ENCODE measurements at places on chromosomes 2 and 18.

DNA sequence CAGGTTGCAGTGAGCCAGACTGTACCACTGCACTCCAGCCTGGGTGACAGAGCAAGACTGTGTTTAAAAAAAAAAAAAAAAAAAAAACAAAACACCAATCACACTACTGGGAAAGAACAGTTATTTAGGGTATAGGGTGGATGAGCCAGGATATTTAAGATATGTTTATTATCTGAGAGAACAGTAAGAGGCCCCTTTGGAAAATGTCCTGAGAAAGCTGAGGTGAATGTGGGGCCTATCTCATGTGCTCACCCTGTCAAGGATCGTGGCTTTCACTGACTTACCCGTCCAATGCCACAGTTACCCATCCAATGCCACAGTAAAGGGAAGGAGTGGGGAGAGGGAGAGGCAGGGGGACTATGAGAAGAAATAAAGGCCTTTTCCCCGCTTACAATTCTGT, 19.9 kb upstream of the ENOSF1 start:
- ATAC-seq, result no peak

DNA sequence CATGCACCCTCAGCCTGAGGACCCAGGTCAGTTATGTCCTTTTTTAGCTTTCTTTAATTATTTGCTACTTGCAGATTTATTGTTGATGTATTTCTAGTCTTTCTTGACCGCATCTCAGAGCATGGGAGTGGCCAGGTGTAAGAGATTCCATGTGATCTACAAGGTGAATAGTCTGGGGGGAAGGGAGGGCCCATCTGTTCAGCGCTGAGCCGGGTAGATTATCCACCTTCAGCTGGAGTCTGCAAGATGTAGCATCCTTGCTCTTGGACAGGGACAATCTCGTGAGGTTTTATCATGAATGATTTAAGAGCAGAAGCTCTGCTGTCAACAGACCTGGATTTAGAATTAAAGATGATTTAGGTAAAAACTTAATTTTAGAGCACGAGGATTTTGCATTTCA, 12.0 kb upstream of the DGKD start:
- no peak for ATAC-seq

GRCh38 chr2:148926291-148926961, 51.4 kb downstream of the KIF5C start:
- peak; percentile 81 for ATAC-seq

DNA sequence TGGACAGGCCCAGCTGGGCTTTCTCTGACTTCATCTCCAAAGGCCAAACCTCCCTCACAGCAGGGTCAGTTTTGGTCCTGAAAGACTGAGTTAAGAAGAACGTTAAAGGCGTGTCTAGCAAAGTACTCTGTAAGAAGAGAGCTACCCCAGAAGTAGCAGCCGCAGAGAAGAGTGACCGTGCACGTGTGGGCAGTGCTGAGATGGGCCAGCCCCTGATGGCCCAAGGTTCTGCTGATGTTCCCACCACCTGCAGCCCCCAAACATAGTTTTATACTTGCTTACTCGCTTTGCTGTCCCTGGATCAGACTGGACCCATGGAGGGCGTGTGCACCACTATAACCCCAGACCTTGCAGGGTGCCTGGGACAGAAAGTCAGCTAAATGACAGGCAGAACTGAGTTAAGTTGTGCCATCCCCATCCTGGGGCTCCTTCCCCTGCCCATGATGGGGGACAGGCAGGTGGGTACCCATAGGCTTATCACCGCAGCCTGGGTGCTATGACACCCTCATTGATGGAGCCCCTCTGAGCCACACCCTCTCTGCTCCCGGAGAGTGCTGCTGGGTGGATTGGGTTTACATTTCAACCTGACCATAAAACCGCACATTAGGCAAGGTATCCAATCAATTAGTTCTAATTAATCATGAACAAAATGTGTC, 367.3 kb upstream of the HS6ST1 start:
- no peak for ATAC-seq

DNA sequence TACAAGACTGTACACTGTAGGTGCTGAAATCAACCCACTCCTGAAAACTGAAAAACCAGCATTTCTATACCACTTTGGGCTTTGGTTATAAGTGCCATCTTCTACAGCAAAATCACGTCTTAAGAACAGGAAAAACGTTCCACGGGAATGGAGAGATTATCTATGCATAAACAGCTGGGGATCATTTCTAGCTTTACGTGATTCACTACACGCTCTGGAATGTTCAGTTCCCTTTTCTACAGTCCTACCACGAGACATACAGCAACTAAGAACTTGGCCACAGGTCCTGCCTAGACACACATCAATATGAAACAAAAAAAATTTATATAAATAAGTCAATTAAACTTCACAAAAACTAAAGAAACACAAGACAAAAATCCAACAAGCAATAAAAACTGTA, 3.6 kb downstream of the CXCR4 start:
- no peak for ATAC-seq

- no peak for ATAC-seq
These were observed 36.1 kb downstream of the TRAK2 start for GRCh38 chr2:201415149-201415548.

DNA sequence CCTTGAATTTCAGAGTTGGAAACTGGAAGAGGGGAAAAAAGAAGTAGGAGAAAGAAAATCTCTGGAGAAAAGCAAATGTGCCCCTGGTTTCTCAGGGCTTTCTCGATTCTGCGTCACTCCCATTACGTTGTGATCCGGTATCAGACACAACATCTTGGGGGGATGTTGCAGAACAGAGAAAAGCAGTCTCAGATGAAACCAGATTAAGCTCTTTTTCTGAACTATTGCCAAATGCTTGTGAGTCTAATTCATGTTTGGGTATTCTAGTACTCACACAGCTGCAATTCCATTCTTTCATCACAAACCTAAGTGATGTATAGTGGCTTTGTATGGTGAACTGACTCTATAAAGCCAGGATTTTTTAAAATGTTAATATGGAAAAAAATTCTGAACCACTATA, 233.2 kb downstream of the TCF4 start:
- ATAC-seq, result no peak

- ATAC-seq, result no peak
These were observed 547.0 kb downstream of the NUP35 start for GRCh38 chr2:183671233-183671632.

- ATAC-seq, result no peak
These were observed 186.5 kb downstream of the LPIN1 start for GRCh38 chr2:11932962-11933361.

DNA sequence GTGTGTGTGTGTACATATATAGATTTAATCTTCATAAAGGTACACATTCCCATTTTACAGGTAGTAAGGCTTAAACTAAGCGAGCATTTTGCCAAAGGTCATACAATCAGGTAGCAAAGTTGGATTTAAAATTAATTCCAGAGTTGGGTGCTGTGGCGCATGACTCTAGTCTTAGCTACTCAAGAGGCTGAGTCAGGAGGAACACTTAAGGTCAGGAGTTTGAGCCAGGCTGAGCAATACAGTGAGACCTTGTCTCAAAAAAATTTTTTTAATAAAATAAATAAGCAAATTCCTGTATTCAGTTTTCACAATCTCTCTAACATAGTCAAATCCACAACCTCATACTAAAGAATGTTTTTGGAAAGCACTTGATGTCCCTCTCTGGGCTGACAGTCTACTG, 111.5 kb upstream of the LDLRAD4 start:
- no peak for ATAC-seq

DNA sequence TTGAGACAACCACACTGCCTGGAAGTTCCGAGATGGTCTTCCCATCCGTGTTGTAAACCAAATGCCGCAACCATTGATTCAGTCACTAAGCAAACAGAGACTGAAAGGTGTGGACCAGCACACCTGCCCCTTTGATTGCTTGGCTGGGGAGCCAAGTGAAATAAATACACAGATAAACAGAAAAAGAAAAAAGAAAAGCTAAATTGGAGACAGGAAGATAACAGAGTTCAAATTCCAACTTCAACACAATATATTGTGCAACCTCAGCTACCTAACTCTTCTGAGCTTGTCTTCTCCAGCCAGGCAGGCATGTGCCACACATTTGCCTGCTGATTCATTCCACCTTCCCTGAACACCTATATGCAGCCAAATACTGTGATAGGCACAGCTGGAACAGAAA, 110.9 kb downstream of the PID1 start:
- ATAC-seq, result no peak

DNA sequence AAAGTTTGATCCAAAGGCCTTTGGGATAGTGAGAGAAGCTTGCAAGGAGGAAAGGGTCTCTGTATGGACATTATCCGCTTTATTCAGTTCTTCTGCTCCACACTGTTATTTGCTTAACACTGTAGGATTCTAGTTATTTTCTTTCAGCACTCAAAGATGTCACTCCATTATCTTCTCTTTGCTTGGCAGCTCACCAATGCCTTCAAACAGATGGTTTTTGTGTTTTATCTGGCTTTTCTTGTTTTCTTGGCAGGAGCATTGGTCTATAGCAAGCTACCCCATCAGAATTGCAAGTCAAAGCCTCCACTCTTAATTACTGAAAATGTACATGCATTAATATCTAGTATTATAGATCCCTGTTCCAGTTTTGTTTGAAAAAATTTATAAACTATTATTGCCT, 138.8 kb downstream of the EVA1A start:
- no peak for ATAC-seq

- ATAC-seq, result no peak
These were observed 62.4 kb downstream of the L3MBTL4 start for GRCh38 chr18:6352275-6352674.

DNA sequence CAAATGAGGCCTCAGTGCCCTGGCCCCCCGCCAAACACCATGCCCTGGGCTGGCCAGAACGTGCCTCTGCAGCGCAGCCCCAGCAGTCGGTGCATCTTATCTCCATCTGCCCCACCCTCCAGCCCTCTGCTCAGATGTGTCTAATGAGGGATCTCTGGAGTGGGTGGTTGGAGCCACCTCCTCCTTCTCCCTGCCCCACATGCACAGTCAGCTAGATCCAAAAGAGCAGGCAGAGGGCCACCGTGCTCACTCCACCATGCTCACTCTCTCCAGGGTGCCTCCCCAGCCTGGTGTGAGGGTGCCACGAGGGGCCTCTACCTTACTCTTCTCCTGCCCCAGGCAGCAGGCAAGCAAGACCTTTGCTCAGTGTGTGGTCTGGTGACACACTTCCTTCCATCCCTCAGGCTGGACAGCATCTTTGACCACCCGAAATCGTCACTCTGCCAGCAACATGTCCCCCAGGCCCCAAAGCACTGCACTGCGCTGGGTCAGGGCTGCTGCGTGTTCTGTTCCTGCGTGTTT, 266.1 kb upstream of the HDAC4 start:
- no peak for ATAC-seq

DNA sequence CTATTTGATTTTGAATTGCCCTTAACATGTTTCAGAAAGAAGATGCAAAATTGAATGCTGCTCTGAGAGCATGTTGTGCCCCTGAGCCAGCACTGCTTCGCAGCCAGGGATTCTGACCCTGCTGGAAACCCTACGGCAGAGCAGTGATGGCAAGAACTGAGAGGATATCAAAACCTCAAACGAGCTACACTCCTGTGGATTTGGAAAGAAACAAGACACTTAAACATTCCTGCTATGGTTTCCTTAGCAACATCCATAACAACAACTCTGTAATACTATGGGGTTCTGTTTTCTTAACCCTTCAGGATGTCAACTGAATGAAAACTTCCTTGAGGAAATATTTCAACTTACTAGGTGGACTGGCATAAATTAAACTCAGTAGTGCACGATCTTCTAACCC, 649.1 kb downstream of the NYAP2 start:
- no peak for ATAC-seq

DNA sequence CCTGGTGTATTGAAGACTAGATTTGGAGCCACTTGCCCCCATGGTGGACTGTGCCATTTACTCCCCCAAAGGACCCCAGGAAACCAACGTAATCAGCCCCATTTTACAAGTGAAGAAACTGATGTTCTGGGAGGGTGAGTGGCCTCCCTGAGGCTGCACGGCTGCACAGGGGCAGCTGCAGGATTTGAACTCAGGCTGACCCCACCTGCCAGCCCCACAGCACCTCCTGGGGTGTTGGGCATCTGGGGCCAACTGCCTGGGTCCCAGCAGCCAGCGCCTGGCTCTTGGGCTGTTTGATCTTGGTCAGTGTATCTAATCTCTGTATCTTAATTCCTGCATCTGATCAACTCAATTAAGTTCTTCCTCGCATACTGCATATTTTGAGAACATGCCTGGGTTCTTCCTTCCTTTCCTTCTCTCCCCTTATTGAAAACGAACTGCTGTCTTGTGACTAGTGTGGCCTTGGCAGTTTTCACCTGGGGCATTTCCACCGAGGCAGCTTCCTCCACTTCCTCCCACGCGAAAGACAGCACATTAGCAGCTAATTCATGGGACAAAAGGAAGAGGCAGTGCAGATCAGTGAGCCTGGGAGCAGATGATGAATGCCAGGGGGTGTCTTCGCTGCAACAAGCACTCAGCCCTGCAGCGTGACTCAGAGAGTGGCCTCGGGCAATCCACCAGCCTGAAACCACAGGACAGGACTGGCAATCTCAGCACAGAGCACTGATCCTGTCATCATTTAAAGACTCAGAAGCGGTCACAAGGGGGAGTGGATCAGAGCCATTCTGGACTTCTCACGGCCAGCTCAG, 184.1 kb upstream of the RAB12 start:
- no peak for ATAC-seq

DNA sequence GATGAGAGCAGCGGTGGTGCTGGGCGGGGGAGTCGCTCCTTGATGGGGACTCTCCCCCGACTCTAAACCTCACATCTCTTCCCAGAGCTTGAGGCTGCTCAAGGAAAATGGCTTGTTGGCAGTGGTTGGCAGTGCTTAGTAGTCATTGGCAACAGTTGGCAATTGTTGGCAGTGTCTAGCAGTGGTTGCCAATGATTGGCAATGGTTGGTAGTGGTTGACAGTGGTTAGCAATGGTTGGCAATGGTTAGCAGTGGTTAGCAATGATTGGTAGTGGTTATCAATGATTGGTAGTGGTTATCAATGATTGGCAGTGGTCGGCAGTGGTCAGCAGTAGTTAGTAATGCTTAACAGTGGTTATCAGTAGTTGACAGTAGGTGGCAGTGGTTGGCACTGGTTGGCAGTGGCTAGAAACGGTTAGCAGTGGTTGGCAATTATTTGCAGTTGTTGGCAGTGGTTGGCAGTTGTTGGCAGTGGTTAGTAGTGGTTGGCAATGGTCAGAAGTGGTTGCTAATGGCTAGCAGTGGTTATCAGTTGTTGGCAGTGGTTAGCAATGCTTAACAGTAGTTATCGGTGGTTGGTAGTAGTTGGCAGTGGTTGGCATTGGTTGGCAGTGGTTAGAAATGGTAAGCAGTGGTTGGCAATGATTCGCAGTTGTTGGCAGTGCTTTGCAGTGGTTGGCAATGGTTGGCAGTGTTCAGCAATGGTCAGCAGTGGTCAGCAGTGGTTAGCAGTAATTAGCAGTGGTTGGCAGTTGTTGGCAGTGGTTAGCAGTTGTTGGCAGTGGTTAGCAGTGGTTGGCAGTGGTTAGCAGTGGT, 85.4 kb upstream of the OTOS start:
- no peak for ATAC-seq

GRCh38 chr2:24435391-24436316, 55.4 kb upstream of the NCOA1 start:
- no peak for ATAC-seq

DNA sequence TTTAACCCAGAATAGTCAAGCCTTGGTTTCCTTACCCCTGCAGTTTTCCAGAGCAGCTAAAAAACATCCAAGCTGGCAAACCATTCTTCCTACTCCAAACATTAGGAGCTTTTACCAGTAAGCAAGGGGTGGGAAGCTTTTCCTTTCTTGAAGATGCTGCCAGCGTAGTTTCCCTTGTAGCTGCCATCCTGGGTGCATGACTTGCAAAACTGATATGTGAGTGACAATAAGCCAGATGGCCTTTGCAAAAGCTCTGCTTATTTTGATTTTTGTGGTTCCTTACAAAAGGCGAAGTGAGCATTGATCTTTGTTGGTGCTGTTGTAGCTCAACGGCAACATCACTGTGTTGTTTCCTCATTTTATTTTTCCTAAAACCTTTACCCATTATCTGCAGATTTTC, 138.8 kb downstream of the WDSUB1 start:
- ATAC-seq, result no peak

GRCh38 chr2:75100011-75100800, 99.1 kb downstream of the TACR1 start:
- ATAC-seq, result no peak
